AG20443 (cell line): ENCODE measurements at places on chromosomes 3 and 15.

- DNase-seq = no peak
Measured at GRCh38 chr3:58612830-58613229, 35.6 kb upstream of the FAM107A start.

DNA sequence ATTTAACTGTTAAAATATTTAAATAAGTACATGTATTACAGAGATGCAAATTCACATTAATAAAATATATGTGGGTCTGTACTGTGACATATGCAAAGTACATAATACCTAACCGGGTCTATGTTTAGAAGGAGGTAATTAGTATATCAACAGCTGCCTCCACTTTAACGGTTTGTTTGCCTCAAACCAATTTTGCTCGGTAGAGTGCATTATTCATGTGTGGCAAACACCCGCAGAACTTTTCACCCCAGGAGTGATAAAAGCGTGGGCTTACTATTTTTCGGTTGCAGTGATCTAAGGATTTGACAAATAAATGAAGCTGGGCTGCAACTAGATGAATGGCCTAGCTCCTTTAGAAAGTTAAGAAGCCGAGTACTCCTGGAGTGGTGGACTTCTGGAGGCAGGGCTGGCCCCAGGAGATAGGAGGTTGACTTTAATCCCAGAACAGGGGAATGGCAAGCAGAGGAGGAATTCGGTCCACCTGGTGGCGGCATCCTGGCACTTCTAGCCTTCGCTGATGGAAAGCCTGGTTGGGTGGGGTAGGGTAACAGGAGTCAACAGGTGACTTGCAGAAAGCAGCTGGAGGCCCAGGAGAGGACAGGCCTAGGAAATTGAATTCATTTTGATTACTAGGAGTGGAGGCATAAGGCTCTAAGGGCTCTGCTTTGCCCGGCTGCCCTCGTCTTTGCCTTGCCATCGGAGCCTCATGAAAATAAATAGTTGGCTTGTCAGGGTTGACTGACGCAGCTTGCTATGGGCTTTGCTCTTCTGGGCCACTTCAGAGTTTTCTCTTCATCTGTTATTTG, 2.4 kb downstream of the SLCO3A1 start:
- DNase-seq = no peak

- DNase-seq = no peak
Measured at GRCh38 chr15:59333401-59334075, 39.1 kb downstream of the MYO1E start.

DNA sequence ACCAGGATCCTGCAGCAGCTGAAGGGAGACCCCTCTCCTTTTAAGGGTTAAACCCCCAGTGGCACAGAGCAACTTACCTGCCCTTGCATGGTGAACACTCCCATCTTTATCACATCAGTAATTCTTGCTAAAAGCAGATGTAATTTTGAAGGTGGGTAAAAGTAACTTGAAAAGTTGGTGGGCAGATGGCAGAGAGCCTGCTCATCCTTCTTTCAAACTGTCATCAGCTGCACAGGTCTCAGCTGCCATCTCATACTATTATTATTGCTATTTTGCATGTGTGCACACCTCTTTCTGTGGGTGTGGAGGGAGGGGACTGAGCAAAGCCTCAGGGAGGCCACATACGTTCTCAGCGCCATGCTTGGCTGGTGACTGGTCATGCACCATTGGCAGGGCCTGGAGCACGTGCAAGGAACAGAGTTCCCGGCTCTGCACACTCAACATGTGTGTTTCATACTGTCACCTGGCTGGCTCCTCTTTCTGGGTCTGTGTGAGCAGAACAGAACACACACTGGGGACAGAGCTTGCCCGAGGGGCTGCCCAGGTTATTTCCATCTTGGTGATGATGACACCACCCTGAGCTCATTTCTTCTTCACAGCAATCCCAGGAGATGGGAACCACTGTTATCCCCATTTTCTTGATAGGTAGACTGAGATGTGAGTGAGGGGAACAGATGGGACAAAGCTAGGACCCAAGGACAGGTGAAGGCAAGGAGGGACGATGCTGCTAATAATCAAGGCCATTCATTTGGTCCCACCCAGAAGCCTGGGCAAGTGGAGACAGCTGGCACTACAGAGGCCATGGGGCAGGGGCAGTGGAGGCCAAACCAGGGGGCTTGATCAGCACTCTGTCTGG, 95.8 kb upstream of the KLF13 start:
- no peak for DNase-seq

GRCh38 chr3:85800676-85801075, 841.9 kb downstream of the CADM2 start:
- DNase-seq = no peak

GRCh38 chr15:38128341-38128781, 124.3 kb upstream of the SPRED1 start:
- no peak for DNase-seq
